ENCODE measurements at places on chromosomes 6 and 20.

DNA sequence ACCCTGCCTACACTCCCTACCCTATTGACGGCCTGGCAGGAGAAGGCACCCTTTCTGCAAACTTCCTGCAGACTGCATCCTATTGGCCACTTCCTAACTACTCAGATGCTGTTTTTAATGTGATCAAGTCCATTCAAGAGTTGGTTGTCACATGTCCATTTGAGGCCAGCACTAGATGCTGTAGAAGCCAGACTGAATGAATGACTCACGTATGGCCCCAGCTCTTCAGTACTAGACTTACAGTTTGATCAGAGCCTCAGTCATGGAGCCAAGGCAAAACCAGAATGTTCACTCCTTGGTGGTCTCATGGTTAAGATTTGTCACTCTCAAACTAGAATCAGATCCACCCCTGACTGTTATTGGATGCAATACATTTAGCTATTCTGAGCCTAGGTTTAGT is 101.7 kb downstream of the OPRM1 start:
- DNase-seq, result no peak

DNA sequence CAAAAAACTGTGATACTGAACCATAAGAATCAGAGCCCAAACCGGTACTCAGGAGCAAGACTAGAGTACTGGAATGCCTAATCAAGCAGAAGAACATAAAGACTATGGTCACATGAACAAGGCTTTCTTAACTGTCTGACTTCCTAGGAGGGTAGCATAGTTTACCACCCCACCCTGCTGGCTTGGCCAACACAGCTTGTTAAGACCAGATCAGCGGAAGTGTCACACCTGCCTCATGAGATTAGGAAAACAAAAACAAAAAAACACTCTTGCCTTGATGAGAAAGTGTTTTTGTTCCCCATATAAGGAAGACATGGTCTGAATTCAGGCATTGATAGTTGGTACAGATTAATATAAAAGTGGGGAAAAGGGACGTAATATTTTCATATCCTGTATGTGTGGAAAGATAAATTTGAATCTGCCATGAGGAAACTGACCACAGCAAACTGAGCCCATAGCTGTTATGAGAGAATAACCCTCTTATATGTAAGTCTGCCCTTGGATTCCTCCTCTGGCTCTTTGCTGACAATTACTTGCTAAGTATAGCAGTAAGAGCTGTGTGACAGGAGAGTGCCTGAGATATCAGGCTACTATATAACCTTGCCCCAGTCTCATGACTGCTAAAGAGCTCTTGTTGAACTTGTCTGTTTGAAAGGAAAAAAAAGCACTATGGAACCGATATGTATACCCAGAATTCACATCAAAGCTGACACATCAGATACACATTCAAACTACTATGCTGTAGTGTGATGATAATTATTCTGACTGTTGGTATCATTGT is 197.1 kb downstream of the EPHA7 start:
- no peak for DNase-seq

- no peak for DNase-seq
Observed at GRCh38 chr6:28597217-28597835, 71.6 kb downstream of the GPX5 start.

GRCh38 chr6:118787724-118788423 is 106.1 kb upstream of the ASF1A start:
- DNase-seq, result no peak

DNA sequence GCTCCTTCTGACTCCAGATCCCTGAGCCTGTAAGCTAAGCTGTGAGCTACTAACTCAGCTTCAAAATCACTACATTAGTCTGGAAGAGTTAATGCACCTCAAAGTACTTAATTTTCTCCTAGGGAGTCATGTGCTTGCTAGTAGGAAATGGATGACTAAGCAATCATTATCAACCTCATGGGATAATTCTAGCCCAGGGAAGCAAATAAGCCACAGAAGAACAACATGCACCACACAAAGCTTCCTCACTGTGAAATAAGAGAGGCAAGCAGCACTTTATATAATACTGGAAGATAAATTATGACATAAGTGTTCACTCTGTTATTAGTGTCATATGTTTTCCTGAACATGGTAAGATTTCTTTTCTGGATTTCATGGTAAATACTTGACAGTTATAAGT is 57.9 kb upstream of the RCAN2 start:
- DNase-seq, result no peak

GRCh38 chr6:83879746-83880145 is 20.3 kb downstream of the CYB5R4 start:
- DNase-seq, result no peak

DNA sequence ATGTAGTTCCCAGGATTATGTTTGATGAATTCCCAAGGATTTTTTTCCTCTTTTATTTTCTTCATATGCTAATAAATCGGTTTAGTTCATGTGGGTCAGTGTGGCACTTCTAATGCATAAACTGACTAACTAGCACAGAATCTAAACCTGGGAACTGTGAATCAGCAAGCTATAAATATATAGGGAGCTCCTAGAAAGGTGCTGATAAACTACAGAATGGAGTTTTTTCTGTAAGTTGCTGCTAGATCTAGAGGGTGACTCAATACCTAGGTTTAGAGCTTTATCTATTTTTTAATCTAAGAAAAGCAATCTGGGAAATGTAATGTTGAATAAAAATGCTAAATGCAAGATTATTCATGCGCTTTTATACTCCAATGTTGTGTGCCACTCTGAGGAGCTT is 118.8 kb upstream of the PTCHD4 start:
- DNase-seq, result no peak

- no peak for DNase-seq
Observed at GRCh38 chr6:39515471-39515870, 193.0 kb upstream of the KCNK16 start.

All from NAMALWA (cell line).